CD14-positive monocyte (primary cell): ENCODE measurements at places on chromosomes 6 and 20. TPM values are rescaled to one million over a fixed set of nuclear protein-coding genes. Genes with fewer than 3 reads are reported as not detected.

GRCh38 chr6:152271776-152272464 lies 365.2 kb downstream of the SYNE1 start:
- DNase-seq, result no peak

- no peak for DNase-seq
These were observed 32.2 kb downstream of the KCNB1 start for GRCh38 chr20:49450281-49450721.

DNA sequence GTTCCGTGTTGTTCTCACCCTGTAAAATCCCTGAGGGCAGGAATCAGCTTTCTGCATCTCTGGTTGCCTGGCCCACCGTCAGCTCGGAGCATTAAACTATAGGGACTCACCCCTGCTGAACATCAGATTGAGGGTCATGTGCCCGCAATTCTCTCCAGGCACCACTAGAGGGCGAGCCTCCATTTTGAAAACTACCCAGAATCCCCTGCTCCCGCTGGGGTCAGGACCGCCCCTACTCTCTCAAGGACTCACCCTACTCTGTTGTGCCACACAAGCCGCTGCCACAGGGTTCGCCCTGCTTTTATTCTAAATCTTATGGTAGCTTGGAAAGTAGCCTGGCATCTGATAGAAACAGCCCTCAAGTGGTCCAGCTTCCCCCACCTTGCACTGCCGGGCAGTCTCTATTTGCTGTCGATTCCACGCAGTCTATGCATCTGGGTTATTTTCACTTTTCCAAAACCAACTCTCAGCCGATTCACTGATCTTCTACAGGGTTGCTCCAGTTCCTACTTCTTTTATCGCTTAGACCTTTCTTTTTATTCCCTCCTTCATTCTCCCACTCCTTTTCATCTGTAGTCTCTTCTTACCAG lies 244.1 kb upstream of the QKI start:
- no peak for DNase-seq

DNA sequence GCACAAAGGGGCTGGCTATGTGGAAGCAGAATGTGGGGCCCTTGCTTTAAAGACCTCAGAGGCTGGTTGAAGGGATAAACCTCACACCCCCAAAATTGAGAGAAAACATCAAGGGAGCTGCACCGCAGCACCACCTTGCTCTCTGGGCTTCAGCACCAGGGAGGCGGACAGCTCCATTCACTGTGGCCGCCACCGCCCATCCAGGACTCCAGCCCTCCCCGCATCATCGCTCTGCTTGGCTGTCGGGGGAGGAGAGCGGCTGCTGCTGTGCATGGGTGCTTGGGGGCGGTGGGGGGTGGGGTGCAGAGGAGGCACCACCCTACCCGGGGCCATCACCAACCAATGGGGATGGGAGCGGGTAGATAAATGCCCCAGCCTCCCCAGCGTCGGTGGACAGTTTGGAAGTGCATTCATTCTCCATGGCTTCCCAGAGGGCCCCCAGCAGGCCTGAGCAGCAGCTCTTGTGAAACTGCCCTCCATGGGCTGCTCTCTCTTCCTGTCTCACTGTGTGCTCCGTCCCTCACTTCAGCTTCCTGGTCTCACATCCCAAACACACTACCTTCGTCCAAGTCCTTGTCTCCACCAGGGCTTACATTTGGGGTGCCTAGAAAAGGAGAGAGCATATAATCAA lies 75.7 kb upstream of the BHLHE23 start:
- no peak for DNase-seq

GRCh38 chr6:137722749-137723272 lies 144.2 kb upstream of the TNFAIP3 start:
- DNase-seq, result peak; percentile 55

The B3GAT2 gene
- 0.05 TPM for polyA plus RNA-seq

The C20orf173 gene
- not detected in 2 replicates for polyA plus RNA-seq
